ENCODE measurements at places on chromosomes 11 and 22. TPM values are rescaled to one million over a fixed set of nuclear protein-coding genes. Genes with fewer than 3 reads are reported as not detected.

The CALCA gene
- 0.57 TPM for total RNA-seq

DNA sequence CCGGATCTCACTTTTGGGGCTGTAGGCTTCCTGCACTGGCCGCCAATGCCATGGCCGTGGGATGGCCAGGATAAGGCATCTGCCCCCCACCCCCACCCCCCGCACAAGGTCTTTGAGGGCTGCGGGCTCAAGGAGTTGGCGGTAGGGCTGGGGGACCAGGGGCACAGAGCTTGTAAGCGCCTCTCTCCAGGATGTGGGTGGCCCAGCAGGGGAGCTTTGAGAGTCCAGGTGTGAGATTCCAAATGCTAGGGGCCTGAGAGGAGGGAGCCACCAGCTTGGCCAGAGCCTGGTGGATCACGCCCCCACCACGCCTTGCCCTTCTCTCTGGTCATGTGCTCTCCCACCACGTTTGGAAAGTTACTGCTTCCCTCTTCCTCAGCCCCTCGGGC lies 5.0 kb downstream of the CD81 start:
- peak; percentile 78 for DNase-seq

- no peak for DNase-seq
Observed at GRCh38 chr11:14538271-14538925, 18.2 kb upstream of the PSMA1 start.

- no peak for DNase-seq
Observed at GRCh38 chr11:72300268-72300667, 56.3 kb upstream of the PHOX2A start.

DNA sequence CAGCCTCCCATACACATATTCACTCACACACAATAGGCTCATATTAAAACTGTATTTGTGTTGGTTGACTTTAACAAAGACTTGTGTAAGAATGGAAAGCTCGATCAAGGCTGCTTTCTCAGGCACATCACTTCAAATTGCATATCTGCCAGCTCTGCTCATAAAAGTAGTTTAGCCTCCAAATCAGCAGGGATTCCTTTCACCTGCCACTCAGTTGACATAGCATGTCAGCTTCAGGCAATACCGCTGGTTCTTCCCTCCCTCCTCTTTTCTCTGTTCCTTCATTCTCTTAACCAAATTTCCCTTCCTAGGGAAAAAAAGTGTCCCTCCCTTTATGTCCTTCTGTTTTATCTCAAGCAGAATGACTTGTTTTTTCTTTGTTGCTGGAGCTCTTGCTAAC lies 450.4 kb upstream of the LARGE1 start:
- no peak for DNase-seq

- no peak for DNase-seq
Observed at GRCh38 chr11:92696076-92696475, 273.4 kb upstream of the MTNR1B start.

- no peak for DNase-seq
Observed at GRCh38 chr22:46286006-46286405, 10.7 kb upstream of the GTSE1 start.

DNA sequence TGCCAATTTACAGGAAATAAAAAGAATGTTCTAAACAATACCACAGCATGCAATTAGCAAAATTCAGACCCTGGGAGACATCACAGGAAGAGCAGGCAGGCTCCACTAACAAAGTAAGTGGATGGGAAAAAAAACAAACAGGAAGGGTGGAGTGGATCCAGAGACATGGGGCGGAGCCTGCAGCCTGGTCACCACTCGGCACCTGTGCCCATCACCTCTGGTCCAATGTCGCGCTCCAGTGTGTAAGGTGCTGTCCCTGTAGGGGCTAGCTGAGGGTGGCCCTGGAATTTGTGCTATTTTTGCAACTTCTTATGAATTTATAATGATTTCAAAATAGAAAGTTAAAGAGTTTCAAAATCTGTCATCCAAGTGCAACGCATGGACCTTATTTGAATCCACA lies 11.0 kb upstream of the MOB2 start:
- DNase-seq: peak; percentile 32

GRCh38 chr11:112481431-112481830 lies 220.8 kb upstream of the PLET1 start:
- DNase-seq: no peak

- DNase-seq: no peak
Observed at GRCh38 chr22:47020166-47020565, 257.7 kb downstream of the TBC1D22A start.

- peak; percentile 64 for DNase-seq
Observed at GRCh38 chr22:20964090-20964798, 2.8 kb upstream of the AIFM3 start.

The DDI1 gene
- total RNA-seq: not detected

DNA sequence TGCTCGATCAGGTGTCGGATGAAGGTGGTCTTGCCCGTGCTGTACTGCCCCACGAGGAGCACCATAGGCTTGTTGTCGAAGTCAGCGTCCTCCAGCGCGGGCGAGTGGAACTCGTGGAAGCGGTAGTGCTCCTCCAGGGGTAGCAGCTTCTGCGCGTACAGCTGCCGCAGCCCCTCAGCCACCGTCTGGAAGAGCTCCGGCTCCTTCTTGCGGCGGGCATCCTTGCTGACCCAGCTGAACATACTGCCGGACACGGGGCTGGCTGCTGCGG lies 263 bp downstream of the EHD1 start:
- DNase-seq: no peak

GRCh38 chr11:6693342-6694228 lies 10.4 kb upstream of the MRPL17 start:
- DNase-seq: no peak

The MFNG gene
- total RNA-seq: 138 TPM

The HPS5 gene
- 29.2 TPM for total RNA-seq

The GAB2 gene
- total RNA-seq: 50.2 TPM

DNA sequence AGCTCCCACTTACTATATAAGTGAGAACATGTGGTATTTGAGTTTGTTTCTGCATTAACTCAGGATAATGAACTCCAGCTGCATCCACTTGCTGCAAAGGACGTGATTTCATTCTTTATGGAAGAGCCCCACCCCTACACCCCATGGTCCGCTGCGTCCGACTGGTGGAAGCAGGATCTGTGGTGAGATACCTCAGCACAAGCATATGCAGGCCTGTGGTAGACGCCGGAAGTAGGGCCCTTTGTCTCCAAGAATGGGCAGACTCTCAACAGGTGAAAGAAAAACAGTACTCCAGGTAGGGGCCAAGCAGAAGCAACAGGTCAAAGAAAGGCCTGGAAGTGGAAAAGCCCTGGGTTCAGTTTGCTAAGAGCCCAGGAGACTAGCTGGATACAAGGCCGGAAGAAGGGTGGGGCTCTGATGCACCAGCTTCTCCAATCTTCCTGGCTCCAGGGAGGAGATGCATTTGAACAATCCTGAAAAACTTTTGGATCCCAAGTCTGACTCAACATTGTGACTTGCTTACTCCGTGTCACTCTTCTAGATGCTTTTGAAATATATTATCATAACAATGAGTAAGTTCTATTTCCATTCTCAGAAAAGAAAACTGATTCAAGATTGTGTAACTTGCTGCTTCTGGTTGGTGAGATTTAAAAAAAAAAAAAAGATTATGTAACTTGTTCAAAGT lies 30.4 kb downstream of the NEAT1 start:
- no peak for DNase-seq

The C11orf91 gene
- total RNA-seq: not detected

- DNase-seq: no peak
Observed at GRCh38 chr11:19110295-19110694, 6.7 kb upstream of the ZDHHC13 start.

GRCh38 chr11:110518809-110519514 lies 89.2 kb downstream of the FDX1 start:
- DNase-seq: no peak

- no peak for DNase-seq
Observed at GRCh38 chr11:61771985-61772455, 19.6 kb downstream of the MYRF start.
